ENCODE measurements at places on chromosomes 3 and 15.

GRCh38 chr3:170889132-170889531, 19.1 kb upstream of the RPL22L1 start:
- DNase-seq = no peak

- no peak for DNase-seq
Observed at GRCh38 chr15:79381593-79381992, 50.5 kb upstream of the MINAR1 start.

DNA sequence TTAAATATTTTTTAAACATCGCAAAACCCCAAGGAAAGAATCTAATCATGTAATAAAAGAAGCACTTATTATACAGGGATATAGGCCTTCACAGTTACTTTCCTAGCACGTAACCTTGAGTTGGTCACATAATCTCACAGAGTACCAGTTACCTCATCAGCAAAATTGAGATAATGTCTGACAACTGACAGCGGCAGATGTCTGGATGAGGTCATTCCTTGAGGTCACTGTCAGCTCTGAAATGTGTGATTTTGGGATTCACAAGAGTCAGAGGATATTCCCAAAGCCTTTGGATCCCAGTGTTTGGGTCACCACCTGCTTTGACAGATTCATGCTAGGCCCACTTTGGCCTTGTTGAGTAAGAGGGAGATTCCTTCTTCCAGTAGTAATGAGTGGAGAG, 151.4 kb upstream of the SEMA6D start:
- DNase-seq = no peak

DNA sequence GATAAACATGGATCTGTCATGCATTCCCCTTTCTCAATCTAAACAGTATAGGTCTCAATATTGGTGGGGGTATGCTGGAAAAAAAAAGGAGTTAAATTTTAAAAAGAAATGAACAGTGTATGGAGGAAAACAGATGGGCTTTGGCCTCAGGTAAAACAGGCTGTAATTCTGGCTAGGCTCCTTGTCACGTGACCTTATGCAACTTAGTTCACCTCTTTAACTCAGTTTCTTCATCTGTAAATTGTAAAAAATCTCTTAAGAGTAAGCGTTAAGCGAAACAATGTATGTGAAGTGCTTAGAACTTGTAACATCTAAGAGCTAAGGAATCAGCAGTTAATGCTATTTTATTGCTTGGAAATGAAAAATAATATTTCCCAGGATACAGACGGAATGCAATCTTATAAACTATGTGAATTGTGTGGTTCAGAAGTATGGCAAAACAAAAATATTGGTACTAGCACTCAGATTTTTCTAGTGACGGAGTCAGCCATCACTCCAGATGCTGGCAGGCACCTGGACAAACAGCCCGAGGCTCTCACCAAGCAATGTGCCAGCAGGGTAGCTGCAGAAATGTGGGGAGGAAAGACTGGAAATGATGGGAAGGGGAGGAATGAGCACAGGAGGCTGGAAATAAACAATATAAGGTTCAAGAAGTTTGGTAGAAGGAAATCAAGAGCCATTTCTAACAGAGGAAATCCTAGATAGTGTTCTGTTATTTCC, 172.8 kb downstream of the USP13 start:
- no peak for DNase-seq

- DNase-seq = no peak
Observed at GRCh38 chr3:9099702-9100512, 136.6 kb upstream of the RAD18 start.

DNA sequence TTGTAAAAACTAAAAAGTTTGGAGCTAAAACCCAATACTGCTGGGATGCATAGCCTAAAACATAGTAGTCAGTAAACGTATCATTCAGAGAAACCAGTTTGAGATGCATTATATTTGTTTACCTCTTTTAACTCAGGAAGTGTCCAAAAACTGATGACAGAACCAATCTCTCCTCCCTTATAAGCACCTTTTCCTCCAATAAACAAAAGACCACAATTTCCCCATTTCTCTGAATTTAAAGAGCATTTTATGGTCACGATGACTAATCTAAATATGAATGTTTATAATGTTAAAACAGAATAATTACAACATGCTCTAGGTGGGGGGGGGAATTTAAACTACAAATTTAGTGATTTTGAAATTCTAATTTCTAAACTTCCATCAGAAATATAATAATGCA, 58.5 kb downstream of the CEP63 start:
- no peak for DNase-seq

GRCh38 chr3:14461006-14461747, 58.8 kb downstream of the SLC6A6 start:
- DNase-seq = no peak

DNA sequence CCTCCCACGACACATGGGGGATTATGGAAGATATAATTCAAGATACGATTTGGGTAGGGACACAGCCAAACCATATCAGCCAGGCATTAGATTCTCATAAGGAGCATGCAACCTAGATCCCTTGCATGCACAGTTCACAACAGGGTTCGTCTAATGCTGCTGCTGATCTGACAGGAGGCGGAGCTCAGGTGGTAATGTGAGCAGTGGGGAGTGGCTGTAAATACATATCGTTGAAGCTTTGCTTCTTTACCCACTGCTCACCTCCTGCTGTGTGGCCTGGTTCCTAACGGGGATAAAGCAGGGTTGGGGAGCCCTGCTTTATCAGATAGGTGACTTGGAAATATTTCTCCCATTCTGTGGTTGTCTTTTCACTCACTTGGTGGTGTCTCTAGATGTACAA, 14.8 kb downstream of the DOCK3 start:
- no peak for DNase-seq

- no peak for DNase-seq
Observed at GRCh38 chr15:88282614-88283013, 26.1 kb upstream of the NTRK3 start.

DNA sequence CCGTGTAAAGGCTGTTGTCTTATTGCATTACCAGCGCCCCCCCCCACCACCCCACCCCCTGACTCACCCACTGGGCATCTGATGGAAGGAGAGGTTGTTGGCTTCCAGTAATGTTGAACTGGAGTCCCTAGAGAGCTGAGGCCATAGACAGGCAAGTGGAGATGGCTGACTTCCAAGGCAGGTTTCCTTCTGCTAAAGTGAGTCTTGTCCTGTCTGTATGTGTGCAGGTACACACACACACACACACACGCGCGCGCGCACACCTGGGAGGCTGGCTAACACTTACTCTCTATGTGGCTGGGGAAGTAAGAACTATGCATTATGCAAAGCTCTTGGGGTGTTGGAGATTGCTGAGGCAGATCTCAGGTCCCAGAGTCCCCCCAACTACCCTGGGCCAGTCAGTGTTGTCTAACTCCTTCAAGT, 1.6 kb upstream of the KY start:
- DNase-seq = peak; percentile 34

DNA sequence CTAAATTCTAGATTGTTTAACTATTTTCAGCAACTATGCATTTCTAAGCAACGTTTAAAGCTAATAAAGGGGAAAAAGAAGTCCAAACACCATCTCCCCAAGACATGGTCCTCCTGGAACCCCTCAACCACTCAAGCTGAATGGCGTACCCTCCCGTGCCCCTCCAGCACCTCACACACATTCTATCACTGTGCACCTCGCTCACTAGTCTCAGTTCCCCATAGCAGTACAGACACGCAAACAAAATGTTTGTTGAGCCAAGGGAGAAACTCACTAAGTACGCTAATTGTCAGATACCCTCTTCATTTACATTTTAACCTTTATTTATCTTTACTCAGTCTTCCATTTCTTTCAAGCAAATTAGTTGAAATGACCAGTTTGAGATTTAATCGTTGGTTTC, 48.8 kb downstream of the ACAP2 start:
- no peak for DNase-seq

GRCh38 chr3:119913021-119913420, 131.1 kb downstream of the NR1I2 start:
- DNase-seq = no peak

DNA sequence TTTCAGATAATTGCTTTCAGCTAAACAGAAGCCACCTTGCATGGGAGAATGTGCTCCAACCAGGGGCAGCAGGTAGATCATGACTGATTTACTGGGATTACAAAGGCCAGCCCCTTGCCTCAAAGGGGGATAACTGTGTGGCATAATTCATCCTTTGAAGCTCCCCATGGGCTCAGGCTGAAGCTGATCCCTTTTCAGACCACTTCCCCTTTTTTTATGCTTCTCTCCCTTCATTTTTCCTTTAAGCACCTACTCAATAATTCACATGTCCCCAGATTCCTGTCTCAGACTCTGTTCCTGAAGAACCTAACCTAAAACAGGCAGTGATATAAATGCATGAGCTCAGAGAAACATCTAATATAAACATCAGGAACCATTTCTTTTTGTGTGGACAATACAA, 8.2 kb upstream of the MYRIP start:
- DNase-seq = no peak

GRCh38 chr3:139291276-139292051, 52.4 kb upstream of the MRPS22 start:
- no peak for DNase-seq

- DNase-seq = no peak
Observed at GRCh38 chr15:81049835-81050234, 49.1 kb downstream of the TLNRD1 start.

DNA sequence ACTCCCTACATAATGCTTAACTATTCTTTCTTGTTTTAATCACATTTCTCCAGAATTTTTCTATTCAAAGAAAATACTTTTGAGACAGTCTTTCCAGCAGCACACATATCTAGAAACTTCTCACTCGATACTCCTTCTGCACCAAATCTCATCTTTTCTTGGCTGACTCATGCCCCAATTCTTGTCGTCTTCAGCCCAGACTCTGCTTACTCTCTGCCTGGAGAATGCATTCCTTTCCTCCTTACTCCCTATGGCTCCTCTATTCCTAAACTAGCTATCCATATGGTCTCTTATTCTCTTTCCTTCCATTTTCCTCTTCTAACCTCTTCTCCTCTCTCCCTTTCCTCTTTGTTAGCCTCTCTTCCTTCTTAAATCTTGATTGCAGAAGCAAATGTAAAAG, 158.7 kb downstream of the GBE1 start:
- DNase-seq = peak; percentile 34

DNA sequence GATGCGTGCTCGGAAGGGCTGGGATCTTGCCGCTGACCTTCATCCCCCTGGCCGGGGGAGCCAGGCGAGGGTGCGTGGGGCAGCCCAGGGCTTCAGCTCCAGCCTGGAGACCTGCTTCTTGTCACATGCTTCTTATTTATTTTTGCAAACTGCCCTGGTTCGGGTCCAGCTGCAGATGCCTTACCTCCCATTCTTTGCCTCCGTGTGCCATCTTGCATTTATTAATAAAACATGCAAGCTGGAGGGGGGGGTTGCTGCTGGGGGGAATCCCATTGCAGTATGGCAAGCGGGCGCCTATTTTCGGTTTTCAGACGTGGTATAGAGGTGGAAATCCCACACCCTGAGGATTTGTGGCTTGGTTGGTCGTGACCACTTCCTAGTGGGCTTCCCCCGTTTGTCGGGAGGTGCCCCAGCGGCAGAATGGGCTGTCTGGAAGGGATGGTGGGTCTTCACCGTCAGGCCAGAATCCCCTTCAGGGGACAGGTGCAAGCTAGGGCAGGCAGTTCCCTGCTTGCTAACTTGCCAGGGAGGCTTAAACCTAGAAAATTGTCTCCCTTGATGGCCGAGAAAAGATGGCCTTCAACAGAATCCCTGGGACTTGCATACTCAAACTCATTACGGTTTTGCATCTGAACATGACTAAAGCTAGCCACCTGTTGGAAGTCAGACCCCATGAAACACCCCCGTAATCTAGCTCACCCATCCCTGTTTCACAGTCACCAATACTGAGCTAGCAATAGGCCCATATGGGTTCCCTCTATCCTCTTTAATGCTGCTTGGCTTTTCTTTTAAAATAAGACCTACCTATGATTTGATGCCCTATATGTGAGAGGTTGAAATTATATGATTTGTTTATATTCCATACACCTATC, 569 bp downstream of the TMEM266 start:
- no peak for DNase-seq

DNA sequence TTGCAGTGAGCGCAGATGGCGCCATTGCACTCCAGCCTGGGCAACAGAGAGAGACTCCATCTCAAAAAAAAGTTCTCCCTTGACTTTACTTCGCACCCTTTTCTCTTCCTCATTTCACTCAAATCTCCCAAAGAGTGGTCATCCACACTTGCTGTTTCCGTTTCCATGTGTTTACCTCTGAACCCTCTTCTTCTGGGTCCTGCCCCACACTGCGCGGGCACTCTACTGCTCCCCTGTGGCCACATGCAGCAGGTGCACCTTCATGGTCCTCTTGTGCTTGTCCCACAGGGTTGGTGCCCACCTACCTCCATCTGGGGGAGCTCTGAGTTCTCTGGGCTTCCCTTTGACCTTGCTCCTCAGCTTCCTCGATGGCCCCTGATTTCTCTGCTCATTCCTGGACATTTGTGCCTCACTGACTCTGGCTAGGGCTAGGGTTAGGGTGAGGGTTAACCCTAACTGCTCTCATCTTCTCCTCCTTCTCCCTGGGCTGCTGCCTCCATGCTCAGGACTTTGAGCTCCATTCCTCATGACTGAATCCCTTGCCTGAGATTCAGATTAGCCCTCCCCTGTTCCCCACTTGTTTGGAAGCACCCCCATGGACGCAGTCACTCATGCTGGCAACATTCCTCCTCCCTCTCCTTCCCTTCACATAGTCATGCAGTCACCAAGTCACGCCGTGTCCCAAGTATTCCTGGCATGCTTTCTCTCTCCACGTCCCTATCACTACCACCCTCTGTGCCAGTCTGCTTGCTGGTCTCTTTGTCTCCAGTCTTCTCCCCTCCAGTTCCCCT, 26.6 kb upstream of the KY start:
- peak; percentile 11 for DNase-seq

DNA sequence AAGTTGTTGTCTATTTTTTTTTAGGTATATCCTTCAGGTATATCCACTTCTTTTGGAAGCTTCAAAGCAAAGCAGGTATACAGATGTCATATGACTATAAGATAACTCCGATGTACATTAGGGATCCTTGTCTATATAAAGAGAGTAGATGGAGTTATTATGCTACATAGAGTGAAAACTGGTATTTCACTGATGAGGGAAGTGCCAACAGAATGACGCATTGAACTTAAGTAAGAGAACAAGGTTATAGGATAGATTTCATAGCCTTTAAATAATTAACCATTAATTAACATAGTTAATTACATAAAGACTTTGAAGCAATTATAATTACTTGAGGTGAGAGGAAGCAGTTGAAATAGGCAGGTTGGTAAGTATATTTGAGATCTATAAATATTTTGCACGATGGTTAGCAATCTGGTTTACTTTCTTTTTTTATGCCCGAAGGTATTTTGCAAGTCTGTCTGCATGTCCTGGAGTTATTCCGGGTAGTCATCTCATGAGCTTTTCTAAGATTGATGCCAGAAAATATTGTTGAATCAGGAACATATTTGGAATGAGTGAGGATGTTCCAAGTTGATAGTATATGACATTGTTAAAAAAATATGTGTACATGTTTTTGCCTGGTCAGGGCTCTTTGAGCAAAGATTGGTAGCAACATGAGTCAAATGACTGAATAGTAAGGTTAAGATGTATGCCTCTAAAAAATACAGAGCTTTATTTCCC, 299.5 kb upstream of the KCNMB2 start:
- DNase-seq = peak; percentile 71

DNA sequence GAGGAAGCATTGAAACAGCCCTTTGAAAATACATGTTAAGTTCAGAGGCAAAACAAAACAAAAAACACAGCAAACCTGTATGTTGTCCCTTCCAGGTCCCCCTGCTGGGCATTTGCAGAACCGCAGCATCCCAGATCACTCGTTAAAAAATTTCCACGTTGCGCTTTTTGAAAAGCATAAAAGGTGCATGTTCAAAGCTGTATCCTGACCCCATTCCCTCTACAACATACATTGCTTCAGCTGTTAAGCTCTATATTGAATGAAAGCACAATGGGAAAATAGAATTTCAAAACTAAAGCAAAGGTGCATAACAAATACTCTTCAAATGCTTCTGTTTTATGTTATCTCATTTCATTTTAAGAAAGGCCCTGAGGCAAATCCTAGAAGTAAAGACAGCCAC, 328.3 kb downstream of the THSD4 start:
- DNase-seq = peak; percentile 66
